ENCODE measurements at places on chromosomes 4 and X.

GRCh38 chrX:15930585-15930984, 76.0 kb upstream of the AP1S2 start:
- peak; percentile 71 for DNase-seq

DNA sequence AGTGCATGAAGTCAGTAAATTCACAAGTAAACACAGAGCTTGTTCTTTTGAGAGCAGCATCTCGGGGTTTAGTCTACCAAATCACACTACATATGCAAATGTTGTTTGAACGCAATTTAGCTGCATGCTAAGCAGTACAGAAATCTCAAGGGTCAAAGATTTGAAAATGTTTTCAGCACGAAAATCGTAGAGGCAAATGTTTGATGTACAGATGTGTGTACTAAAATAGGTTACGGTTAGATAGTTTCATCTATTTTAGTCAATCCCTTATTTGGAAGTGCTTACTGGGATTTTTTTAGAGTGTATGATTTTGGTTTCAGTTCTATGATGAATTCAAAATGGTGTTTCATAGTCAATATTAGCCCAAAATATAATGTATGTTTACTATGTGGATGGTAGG, 1928.2 kb upstream of the TENM3 start:
- no peak for DNase-seq

DNA sequence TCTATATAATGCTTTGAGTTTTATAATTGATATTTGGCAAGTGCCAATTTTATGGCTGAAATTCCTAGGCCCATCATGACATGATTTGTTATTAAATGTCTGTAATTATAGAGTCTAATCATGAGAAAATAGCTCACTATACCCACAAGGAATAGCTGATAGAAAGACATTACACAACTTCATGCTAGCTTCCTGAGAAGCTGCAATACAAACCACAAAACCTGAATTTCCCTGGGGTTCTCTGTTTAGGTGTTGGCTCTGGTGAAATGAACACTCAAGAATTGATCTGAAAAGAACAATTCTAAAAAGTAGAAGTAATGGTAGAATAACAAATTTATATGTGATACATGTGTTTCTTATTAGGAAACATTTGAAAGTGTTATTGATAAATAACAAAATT, 169.6 kb downstream of the GASK1B start:
- DNase-seq: no peak

DNA sequence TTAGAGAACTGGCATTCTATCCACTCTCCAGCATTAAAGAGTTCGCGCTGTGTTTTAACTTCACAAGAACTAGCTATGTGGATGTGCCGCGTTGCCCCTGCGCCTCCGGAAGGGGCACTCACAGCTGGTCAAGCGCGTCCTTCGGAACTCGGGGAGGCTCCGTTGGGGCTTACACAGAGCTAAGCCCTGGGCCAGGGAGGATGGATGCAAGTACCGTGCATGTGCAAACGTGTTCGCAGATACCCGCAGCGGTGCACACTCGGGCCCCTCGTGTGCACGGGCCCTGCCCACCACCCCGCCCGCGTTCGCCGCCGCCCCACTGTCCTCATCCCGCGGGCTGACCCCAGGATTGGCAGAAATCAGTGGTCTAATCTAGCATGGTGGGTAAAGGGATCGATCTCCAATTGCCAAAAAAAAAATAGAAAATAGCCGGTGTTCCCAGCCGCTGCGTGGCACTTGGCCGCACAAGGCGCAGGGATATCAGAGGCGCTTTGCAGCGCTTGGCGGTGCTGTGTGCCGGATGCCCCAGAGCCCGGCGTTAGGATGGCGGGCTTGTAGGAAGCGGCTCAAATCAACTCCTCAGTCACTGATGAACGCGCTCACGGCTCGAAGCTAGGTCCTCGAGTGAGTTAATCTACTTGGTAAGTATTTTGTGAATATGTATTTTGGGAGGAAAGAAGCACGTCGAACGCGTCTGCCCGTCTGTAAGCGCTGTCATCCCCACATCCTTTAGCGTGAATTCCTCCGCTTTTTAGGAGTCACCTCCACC, 989 bp upstream of the PCDH10 start:
- DNase-seq: peak; percentile 79

DNA sequence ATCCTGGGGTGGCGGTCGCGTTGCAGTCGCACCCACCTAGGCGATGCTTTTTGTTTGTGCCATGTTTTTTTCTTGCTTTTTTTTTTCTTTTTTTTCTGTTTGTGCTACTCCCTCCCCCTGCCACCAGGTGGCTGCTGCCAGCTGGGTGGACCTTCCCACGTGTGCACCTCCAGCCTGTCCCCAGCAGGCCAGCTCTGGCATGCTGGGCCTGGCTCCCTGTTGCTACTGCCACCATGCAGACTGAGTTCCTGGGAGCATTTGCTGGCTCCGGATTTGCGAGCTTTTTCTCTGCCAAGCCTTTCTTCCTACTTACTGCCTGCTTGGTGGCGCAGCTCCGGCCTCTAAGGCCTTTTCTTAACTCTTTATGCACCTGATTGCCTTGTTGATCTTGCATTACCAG, 161.2 kb upstream of the WDFY3 start:
- peak; percentile 47 for DNase-seq

DNA sequence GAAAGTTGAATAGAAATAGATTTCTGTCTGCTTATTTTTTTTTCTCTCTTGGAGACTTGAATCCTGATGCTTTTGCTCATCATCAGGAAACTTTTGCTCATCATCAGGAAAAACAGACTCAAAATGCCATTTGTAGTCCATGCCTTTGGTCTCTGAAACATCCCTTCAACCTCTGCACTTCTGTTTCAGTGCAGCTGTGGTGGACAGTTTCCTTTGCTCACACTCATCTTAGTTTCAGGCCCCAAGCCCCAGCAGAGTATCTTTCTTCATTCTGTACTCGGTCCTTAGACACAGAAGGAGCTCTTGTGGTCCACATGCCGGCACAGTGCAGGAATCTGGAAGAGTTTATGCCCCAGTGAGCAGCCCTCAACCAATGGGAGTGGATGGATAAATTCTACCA, 337.9 kb downstream of the PPP3CA start:
- no peak for DNase-seq

- DNase-seq: peak; percentile 56
Observed at GRCh38 chr4:46124773-46125413, 1.0 kb upstream of the GABRG1 start.

GRCh38 chr4:7661846-7662506, 227.2 kb upstream of the PSAPL1 start:
- no peak for DNase-seq

- peak; percentile 88 for DNase-seq
Observed at GRCh38 chrX:13376857-13377549, 57.1 kb upstream of the ATXN3L start.

- no peak for DNase-seq
Observed at GRCh38 chr4:10115271-10115796, 1.3 kb downstream of the WDR1 start.

DNA sequence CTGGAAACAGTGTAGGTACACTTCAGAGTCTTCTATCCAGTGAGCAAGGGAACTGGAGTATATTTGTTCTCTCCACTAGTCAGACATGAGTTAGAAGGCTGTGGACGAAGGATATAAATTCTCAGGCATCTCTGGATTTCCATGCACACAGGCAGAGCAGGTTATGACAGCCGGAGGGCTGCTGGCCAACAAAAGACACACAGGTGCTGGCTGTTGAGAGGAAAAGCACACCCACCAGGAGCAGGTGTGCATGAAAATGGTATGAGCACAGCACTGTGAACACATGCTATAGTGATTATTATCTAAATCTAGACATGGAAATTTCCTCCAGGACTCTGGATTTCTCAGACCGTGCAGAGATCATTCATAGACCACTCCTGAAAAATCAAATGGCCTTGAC, 444.7 kb upstream of the RPS6KA3 start:
- no peak for DNase-seq

DNA sequence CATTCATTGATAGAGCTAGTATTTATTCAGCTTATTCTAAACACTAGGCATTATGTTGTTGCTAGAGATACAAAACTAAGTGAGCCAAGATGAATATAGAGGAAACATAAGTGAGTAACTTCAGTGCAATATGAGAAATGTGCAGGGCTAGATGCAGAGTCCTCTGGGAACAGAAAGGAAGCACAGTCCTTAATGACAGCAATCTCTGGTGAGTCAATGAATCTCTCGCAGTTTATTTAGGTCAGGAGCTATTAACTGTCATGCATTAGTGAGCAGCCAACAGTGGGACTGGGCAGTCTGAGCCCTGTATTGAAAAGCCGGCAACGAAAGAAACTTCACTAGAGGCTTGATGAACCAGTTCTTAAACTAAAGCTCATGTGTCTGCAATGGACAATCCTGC, 598.1 kb upstream of the MAGEB2 start:
- DNase-seq: peak; percentile 38

DNA sequence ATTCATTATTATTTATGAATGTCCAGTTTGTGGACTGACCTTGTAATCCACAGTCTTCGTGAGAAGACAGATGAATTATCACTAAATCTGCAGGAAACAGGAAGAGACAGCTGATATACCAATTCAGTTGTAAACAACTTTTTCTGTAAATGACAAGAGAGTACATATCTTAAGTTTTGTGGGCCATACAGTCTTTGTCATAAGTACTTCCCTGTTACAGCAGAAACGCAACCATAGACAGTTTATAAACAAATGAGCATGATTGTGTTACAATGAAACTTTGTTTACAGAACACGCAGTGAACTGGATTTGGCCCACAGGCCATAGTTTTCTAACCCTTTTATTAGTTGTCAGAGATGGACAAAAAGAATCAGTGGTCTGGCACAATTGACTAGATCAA, 443.4 kb downstream of the PDGFC start:
- DNase-seq: no peak

- no peak for DNase-seq
Observed at GRCh38 chrX:45591650-45592049, 391.0 kb upstream of the DIPK2B start.

GRCh38 chrX:23616361-23616760, 50.9 kb upstream of the PRDX4 start:
- DNase-seq: peak; percentile 46

- DNase-seq: peak; percentile 26
Observed at GRCh38 chr4:152983774-152984411, 47.8 kb downstream of the FHDC1 start.

GRCh38 chr4:133270021-133270570, 121.0 kb downstream of the PCDH10 start:
- no peak for DNase-seq

DNA sequence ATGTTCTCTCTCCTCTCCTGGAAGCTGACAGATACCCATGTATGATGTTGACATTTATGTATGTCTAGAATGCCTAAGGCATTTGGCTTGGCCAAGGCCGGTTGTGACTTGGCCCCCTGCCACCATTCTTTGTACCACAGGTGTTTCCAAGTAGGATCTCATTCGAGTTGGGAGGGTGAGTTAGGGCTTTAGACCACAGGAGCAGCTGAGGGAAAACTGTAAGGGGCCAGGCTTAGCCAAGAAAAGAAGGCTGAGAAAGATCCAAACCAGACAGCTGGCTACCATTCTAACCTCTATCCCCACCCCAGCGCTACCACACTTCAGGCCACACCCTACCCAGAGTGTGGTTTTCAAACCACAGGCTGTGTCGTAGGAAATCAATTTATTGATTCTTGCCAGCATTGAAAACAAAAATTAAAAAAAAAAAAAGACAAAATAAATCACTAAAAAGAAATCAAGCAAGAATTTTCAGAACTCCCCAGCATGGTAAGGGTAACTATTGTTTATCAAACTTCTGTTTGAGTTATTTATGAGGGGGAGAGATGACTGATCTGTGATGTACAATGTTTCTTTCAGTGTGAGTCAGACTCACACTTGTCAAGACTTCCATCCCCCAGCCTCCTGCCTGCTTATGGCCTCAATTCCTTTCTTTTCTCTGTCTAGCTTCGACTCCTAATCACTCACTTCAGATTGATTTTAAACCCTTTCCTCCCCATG, 9.9 kb downstream of the TMSB4X start:
- DNase-seq: no peak

DNA sequence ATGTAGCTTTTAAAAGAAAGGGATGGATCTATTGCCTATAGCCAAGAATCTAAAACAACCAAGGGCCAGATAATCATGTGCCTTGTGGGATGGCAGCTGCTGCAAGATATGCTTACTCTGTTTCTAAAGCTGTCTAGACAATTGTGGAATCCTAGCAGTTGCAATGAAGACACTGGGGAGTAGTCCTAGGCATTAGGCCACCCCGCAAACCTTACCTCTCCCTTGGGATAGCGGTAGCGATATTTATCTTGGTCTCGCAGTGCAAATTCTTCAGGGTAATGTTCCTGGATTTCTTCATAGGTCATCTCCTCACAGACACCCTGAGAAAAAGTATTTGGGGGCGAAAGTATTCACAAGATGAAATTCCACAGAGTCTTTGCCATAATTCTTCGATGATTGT, 24.6 kb downstream of the TRO start:
- DNase-seq: no peak
